Choroid plexus epithelial cell (primary cell): ENCODE measurements at places on chromosomes 1 and 21.

DNA sequence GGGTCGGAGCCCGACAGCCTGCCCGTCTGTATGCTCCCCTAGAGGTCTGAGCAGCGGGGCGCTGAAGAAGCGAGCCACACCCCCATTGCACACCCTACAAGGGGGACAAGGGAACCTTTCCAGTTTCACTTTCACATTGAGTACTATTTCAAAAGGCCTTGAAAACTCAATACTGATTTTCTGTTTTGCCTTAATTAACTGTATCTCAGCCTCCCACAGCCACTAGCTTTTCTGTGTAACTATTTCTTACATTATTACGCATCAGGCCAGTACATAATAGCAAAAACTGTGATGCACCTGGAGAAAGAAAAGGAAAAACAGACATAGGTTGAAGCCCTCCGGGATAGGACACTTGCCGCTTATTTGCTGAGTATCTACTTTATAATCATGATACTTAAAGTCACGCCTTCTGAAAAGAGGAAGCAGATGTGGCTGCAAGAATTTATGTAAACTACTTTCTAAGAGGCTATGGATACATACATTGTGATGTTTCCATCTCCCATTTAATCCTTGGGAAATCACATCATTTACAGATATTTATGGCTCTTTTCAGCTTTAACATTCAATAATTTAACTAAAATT, 1719.5 kb downstream of the MRPL39 start:
- no peak for DNase-seq

DNA sequence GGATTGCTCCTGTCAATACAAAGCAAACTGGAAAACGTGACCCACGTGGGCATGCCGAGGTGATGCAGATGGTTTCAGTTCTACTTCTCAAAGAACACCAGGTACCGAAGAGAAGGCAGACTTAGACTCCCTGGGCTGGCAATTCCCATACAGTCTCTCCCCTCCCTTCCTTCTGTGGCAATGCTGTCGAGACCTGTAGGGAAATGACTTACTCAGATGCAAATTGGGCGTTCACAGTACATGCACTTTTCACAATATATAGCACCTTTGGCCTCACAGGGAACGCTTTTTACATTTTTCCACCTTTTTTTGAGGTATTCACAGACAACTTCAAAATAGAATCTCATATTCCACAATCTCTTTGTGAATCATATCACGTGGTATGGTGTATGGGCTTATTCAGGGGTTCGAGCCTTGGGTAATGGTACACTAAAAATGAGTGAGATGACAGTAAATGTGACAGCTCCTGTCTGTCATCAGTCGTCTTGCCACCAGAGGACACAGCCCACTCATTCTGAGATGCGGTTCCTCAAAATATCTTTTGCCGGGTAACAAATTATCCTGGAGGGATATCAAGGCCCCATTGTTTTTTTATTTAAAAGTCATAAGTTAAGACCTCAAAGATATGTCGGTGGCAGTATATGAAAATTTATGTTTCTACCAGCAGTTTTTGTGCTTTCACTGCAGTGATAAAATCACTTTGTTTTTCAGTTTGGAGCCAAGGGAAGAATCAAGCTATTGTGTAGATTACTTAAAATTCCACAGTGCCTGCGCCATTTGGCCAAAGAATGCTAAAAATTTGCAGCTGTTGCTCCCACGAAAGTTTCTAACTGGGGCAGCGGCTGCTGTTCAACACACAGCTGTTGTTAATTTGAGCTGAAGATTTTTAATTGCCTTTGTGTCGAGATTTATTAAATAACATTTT, 168.4 kb downstream of the ZZZ3 start:
- peak; percentile 86 for DNase-seq

DNA sequence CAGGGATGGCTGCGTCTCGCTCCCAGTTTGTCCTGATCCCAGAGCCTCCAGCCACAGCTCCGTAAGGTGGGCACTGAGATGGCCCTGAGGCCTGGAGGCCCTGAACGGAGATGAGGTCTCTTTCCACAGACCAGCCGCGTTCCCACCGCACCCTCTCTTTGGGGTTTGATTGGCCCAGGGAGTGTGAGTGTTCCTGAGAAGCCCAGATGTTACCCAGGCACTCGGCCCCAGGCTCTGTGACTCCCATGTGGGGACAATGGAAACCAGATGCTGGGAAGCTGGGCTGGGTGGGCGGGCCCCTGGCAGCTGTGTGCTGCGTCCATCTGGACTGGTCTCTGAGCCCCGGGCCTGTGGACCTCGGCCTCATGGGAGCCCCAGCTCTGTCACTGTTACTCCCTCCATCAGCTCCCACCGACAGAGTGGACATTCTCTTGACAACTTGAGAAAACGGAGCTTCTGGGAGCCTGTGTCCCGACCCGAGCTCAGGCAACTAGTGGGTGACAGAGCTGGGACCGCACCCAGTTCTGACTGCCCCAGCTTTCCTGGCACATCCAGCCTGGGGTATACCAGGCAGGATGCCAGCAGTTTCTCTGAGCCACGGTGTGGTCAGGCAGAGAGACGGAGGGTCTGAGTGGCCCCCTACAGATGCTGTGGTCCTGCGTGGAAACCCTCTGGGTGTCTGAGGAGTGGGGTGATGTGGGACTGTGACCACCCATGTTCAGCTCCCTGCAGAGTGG, 9.8 kb upstream of the COL6A1 start:
- DNase-seq: peak; percentile 36

GRCh38 chr21:31604591-31605190, 54.8 kb upstream of the SOD1 start:
- DNase-seq: peak; percentile 80

DNA sequence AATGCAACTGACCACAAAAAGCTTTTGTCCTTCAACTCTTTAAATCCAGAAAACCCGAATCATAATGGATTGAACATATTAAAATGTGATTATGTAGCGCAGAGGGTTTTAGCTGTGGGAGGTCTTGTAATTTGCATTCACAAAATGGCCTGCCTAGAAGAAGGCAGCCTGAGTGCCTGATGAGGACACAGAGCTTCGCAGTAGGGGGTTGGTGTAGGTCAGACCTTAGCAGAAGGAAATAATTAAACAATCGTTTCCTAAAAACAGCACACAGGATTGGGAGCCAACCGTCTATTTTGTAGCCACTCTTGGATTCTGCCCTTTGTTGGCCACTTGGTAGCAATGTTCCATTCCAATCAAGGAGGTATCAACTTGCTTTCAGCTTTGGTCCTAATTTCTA, 195.7 kb upstream of the KIAA0040 start:
- no peak for DNase-seq

DNA sequence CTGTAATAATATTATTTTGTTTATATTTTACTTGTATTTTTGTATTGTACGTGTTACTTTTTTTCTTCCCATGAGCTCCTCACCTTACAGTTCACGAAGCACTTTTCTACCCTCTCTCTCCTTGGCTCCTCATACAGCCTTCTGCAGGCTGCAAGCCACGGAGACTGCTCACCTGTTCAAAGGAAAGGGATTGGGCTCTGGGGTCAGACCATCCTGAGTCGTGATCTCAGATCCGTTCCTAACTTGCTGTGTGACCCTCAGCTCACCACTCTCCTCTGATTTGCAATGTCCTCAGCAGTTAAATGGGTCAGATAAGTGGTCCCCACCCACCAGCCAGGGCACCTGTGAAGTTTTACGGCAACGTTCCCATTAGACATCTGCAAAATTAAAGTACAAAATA, 54.1 kb downstream of the VWA5B1 start:
- no peak for DNase-seq

- DNase-seq: no peak
Measured at GRCh38 chr1:31585736-31586365, 9.5 kb downstream of the TINAGL1 start.

DNA sequence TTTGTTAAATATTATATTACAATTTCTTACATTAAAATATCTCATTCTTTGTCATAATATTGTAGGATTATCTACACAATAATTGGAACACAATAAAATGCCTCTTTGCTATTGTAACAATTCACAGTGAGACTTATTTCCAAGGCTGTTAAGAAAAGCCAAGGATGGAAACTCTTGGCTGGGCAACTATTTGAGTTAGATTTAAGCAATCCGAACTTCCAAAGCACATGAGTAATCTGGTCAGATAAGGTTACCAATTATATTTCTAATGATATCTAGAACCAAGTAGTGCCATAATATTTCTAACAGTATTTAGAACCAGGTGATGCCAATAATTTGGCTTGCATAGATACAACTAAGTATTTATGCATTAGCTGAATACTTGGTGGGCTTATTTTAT, 154.7 kb upstream of the KCNK2 start:
- DNase-seq: no peak

GRCh38 chr1:97457446-97458089, 463.3 kb downstream of the DPYD start:
- peak; percentile 9 for DNase-seq

- DNase-seq: no peak
Measured at GRCh38 chr1:196401891-196402290, 206.3 kb downstream of the KCNT2 start.

DNA sequence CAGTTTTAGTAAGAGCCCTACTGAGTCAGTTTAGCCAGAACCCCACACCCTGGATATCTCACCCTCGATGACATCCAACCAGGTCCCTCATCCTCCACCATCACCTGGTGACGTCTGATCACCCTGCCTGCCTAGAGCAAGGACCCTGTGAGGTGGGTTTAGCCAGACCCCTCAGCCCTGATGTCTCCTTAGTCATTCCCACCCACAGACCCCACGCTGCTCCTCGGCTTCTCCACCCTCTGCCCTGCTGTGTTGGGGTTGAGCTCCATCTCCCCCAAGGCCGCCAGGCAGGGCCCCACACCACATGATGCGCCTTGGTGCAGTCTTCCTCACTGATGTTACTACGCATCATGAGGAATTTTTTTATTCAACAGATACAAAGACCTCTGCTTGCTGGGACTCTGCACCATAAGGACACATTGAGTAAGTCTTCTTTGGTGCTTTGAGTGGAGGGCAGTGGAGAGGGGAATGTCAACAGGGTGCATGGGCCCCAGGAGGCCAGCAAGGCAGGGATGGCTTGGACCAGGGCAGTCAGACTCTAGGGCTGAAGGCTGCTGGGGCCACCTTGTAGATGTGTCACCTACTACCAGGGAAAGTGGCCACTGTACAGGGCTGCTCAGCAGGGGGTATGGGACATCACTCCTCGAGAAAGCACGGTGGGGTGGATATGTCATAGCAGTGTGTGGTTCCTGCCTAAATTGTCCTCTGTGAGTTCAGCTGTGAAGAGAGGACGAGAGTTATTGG, 1.7 kb upstream of the IBA57 start:
- DNase-seq: no peak

- no peak for DNase-seq
Measured at GRCh38 chr1:71240656-71241055, 159.8 kb upstream of the ZRANB2 start.

GRCh38 chr21:37233551-37234146, 33.5 kb downstream of the VPS26C start:
- DNase-seq: no peak

DNA sequence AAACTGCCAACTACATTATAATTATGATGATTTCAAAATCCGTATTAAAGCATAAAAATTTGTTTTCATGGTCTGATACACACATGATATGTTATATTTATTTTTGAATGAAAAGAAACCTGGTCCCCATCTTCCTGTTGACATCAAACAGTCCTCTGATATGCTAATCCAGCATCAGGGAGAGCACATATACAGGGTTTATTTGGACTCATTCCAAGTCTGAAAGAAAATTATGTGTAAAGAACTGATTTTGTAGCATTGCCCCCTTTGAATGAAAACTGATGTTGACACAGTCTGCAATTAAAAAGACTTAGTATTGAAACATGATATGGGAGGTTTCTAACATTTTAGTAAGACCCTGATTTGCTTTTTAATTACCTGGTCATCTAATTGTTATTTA, 119.4 kb downstream of the NEK7 start:
- DNase-seq: no peak

DNA sequence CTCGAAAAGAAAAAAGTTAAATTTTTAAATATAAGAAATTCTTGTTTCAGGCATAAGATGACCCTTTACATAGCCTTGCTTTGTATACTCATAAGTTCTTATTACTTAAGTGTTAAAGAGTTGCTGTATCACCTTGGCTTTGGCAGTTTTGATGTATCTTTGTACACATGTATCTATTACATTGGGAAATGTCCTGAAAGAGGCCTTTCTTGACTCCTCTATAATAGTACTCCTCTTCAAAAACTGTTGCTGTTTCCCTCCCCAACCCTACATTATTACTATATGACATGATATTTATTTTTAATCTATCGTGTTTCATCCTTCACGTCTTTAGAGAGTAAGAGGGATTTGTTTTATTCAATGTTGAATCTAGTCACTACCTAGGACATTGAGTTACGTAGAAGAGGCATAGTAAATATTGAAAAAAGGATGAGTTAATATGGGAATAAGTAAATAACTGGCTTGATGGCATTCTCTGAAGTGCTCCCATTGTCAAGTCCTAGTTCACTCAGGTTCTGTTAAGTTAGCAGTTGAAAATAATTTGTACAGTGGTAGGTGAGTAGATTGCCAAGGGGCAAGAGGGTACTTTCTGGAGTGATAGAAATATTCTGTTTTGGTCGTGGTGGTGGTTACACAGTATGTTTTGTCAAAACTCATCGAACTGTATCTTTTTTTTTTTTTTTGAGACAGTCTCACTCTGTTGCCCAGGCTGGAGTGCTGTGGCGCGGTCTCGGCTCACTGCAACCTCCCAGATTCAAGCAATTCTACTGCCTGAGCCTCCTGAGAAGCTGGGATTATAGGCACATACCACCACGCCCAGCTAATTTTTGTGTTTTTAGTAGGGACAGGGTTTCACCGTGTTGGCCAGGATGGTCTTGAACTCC, 8.2 kb downstream of the THRAP3 start:
- no peak for DNase-seq

DNA sequence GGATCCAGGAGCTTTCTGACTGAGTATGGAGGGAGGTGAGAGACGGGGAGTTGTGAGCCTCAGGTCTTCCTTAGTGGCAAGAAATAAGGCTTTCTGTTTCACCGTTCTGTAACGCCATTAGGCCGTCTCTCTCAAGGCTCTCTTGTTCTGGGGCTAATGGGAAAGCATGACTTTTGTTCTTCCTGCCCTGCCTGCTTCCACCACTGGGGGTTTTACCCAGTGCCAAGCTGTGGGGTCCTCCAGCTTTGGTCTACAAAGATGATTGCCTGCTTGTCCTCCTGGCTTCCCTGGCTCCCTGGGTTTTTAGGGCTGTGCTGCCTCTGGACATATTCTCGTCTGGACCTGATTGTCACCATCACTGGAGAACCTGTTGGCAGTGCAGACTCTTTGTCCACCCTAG, 74.8 kb upstream of the TINAGL1 start:
- no peak for DNase-seq
